Fibroblast of skin of abdomen (primary cell): ENCODE measurements at places on chromosomes 12 and 14.

- peak; percentile 93 for DNase-seq
These were observed 8.5 kb downstream of the BTG1 start for GRCh38 chr12:92136965-92137721.

- DNase-seq, result no peak
These were observed 102.9 kb downstream of the RPS29 start for GRCh38 chr14:49483268-49483667.

DNA sequence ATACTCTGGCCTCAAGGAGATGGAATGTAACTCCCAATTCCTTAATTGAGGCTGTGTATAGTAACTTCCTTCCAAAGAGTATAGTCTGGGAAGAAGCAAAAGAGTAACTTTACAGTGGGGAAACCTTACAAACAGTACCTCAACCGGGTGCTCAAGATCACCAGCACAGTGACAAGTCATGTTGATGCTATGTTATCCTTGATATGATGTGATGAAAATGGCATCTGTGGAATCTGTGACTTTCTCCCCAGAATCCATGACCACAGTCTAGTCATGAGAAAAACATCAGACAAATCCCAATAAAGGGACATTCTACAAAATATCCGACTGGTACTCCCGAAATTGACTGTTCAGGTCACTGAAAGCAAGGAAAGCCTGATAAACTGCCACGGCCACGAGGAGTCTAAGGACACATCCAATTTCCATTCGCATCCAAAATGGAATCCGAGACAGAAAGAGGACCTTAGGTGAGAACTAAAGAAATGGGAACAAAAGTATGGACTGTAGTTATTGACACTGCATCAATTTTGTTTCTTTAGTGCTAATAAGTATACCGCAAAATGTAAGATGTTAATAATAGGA is 97.3 kb upstream of the FRMD6 start:
- peak; percentile 96 for DNase-seq

- no peak for DNase-seq
These were observed 2.7 kb upstream of the RIMKLB start for GRCh38 chr12:8695116-8695515.
